ENCODE measurements at places on chromosomes 6 and 20.

DNA sequence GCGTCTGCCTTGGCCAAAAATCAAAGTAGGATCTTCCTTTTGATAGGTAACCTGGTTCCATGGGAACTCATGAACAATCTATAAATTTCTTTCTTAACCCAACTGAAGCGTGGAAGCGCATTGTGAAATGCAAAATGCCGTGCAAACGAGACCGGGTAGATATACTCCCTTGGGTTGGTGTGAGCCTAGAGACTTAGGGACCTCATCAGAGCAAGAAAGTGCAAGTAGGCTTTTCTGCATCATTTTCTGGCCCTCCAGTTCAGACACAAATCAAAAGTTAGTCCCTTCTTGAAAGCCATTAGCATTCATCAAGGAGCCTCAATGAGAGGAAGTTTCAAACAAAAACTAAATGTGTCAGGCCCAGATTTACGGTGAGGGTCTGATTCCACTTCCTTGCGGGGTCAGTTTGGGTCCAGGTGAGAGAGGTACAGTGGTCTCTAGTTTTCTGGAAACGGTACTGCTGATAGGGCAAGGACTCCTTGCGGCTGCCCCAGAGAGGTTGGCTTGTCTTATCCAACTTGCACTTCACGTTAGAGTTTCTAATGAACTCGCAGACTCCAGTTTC is 5.3 kb upstream of the ZNF184 start:
- peak; percentile 7 for DNase-seq

- DNase-seq = no peak
These were observed 135.5 kb downstream of the LRRC1 start for GRCh38 chr6:53930330-53930729.

- no peak for DNase-seq
These were observed 34.4 kb downstream of the DNAH8 start for GRCh38 chr6:38749473-38749872.

DNA sequence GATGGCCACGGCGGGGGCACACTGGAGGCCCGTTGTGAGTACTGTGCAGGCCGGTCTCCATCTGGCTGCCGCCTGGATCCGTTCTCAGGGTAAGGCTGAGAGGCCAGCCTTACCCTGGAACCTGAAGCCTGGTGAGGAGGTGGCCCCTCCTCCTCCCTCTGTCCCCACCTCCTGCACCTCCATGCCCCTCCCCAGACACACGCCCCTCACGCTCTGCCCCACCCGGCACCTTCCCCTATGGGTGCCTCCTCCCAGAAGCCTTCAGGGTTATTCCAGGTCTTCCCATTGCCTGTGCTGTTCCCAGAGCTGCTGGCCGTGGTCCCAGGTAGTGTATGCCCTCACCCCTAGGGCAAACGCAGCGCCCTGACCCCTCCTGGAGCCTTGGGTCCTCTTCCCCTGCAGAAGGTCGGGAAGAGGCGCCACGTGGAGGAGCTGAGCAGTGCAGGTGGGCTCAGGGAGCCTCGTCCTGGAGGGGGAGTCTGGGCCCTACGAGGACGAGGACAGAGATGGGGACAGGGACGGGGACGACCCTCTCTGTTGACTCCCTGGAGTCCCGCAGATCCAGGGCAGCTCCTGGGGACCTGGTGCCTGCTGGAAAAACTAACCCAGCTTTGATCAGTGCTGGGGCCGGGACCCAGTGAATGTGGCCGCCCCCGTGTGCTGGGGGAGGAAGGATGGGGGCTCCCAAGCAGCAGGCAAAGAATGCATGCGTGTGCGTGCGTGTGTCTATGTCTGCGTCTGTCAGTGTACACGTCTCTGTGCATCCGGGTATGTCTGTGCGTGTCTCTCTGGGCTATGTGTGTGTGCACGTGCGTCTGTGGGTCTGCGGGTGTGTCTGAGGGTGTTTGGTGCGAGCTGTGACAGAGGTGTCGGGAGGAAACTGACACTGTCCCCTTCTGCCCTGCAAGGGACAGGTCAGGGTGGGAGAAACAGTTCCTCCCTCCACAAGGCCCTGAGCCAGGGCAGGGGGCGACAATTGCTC is 8.2 kb upstream of the HRH3 start:
- no peak for DNase-seq

DNA sequence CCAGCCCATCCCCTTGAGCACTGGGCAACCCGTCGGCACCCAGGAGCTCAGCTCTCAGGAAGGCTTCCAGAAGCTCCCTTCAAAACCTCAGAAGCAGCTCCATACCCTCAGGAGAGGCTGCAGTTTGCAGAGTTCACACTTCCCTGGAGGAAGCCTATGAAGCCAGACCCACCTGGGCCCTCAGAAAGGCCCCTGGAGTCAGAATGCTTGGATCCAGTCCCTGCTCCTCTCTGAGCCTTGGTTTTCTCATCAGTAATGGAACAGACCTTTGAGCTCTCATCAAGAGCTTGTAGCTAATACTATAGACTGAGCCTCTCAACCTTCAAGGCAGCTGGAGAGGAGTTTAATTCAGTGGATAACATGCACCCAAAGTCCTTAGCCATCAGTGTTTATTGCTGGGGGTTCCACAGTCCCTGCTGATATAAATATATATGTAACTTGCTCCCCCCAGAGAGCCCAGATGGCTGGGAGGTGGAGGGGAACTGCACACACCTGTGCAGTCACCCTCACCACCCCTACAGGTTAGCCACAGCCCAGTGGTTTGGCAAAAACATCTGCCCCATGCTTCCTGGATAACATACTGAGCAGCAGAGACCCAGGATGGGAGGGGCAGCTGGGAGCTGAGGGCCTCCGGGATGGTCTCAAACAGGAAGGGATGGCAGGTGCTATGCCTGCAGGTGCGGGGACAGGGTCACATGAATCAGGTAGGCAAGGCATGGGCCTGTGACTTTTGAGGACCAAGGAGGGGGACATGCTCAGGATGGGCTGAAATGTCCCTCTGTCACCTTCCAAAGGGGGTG is 120.1 kb downstream of the SNX5 start:
- DNase-seq = no peak

- peak; percentile 58 for DNase-seq
These were observed 4.6 kb upstream of the GUCA1B start for GRCh38 chr6:42199106-42199981.

DNA sequence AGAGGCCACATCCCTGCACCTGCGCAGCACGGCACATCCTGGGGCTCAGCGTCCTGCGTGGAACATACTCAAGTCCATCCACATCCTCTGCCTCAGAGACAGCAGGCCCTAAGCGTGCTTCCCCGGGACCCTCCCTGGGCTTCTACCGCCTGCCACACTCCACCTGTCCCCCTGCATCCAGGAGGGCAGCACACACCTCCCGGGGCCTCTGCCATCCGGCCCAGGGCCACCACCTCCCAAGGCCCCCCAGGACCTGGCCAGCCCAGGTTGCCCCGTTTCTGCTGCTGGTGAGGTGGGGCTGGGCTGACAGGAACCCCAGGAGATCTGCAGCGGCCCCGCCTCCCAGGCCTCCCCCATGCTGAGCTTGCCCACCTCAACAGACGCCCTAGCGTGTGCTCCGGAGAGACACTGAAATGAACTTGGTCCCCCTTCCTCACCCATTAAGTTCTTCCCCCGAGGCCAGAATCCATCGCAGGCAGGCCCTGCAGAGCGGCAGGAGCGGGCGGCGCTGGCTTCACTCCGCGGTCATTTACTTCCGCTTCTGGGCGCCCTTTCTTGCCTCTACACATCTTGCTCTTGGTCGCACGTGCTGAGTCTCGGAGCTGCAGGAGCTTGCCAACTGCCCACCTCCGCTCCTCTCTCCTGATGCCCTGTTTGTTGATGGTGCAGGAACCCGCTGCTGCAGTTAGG is 235.3 kb downstream of the TAF4 start:
- no peak for DNase-seq

- no peak for DNase-seq
These were observed 7.9 kb upstream of the TGIF2 start for GRCh38 chr20:36565520-36565919.

All from fibroblast of skin of right quadriceps (primary cell).